ENCODE measurements at places on chromosomes 13 and 19. TPM values are rescaled to one million over a fixed set of nuclear protein-coding genes. Genes with fewer than 3 reads are reported as not detected.

Gene DIRAS1
- total RNA-seq = 1.8 TPM

Gene ZNF30
- 4.8 TPM for total RNA-seq

Gene TEX26
- not detected for total RNA-seq

Gene DPF1
- not detected for total RNA-seq

Gene KLK14
- not detected for total RNA-seq

Gene NLRP7
- not detected for total RNA-seq

Gene NLRP11
- not detected for total RNA-seq

Gene ZIC2
- total RNA-seq = not detected

Gene ZNF491
- 1.9 TPM for total RNA-seq

Gene SCGB2B2
- total RNA-seq = 0.58 TPM

Gene ETFB
- 54.5 TPM for total RNA-seq

Gene PLPPR3
- total RNA-seq = 0.46 TPM

Gene LILRB5
- total RNA-seq = 9.1 TPM

Gene TPTE2
- not detected for total RNA-seq

Gene RFPL4A
- total RNA-seq = not detected

Gene FUT1
- total RNA-seq = 19.9 TPM

Gene ITM2B
- total RNA-seq = 802 TPM

Gene KLK15
- not detected for total RNA-seq

Gene TUBA3C
- total RNA-seq = not detected

Gene HSPB6
- 41.3 TPM for total RNA-seq

Gene BICRA
- 15.9 TPM for total RNA-seq

Gene NLRP9
- not detected for total RNA-seq

Gene SOX1
- not detected for total RNA-seq

Gene PLVAP
- total RNA-seq = 174 TPM

Gene ZNF99
- total RNA-seq = 0.09 TPM

Gene C19orf85
- total RNA-seq = not detected

Gene NALCN
- 3.5 TPM for total RNA-seq

Gene CLDN10
- 2.2 TPM for total RNA-seq

Gene RDH8
- total RNA-seq = not detected

Gene LHFPL6
- total RNA-seq = 80.0 TPM

Gene FAM124A
- 3.9 TPM for total RNA-seq

Gene ZNF625
- total RNA-seq = 8.5 TPM

Gene GRIN2D
- total RNA-seq = 0.61 TPM

Gene ZNF443
- total RNA-seq = 3.8 TPM

Gene ZNF581
- 16.4 TPM for total RNA-seq

All from upper lobe of right lung (tissue), 1 donor.